ENCODE measurements at places on chromosomes 6 and 20.

- no peak for DNase-seq
Observed at GRCh38 chr6:47780510-47781356, 1.1 kb upstream of the OPN5 start.

DNA sequence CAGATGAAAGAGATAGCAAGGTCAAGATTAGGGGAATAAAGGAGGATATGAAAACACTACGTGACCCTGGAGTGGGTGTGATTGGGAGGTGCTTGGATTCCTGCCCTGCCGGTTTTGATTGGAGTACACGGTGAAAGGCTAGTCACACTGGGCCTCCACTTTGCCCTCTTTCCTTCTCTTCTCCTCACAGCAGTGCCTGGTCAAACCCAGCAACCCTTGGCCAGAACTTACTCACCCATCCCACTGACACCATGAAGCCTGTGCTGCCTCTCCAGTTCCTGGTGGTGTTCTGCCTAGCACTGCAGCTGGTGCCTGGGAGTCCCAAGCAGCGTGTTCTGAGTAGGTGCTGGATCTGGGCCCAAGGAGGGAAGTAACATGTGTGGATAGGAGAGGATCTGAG, at the start of gene WFDC13:
WFDC13 (plus strand) TSS at position 166 of the 400 bp plus-strand sequence; CDS start at position 252, 86 bp downstream.
- DNase-seq = no peak

DNA sequence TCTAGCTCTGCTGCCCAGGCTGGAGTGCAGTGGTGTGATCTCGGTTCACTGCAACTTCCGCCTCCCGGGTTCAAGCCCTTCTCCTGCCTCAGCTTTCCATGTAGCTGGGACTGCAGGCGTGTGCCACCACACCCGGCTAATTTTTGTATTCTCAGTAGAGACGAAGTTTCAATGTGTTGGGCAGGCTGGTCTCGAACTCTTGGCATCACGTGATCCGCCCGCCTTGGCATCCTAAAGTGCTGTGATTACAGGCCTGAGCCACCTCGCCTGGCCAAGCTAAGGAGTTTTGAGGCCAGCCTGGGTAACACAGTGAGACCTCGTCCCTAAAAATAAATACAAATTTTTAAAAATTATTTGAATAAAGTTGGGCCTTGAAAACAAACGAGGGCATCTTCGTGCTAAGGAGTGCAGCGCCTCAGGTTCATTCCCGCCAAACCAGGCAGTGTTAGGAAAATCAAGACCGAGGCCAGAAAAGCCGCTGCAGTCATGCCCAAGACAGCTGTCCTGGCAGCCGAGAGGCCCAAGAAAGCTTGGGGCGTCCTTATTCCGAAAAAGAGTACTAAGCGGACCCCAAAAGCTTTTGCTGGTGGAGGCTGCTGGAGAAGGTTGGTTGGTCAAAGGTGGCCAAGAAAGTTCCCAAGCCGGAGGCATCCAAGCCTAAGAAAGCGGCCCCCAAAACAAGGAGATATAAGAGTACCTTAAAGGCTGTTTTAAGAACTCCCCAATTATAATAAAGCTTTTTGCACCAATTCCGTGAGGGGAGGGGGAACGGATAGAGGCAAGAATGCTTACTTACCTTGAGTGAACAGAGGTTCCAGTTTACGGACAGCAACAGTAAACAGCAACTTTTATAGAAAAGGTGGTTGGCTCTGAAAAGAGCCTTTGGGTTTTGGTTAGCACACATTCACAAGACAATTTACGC, 109.0 kb downstream of the HFE start:
- no peak for DNase-seq

DNA sequence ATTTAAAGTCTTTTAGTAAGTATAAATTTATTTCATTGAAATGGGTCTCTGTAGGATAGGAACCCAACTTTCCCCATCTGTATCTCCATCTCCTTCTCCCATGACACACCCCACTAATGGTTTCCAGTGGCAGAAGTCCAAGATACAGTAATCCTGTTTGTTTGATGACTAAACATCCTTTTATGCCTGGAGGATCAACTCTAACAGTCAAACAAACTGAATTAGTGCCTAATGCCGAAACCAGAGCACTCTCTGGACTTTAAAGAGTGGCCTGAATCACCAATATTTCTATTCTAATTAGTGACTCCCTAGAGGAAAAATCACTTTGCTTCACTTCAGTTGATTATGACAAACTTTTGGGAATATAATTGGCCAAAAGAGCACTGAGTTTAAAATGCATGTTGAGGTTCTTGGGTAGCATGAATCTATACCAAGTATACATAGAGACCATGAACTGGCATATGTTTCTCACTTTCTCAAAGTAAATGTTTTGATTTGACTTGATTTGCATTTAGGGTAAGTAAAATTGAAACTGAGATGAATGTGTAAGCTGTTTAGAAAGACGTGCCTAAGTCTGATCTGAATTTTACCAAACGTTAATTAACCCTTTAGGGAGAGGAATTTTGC, 776.4 kb upstream of the NRSN1 start:
- no peak for DNase-seq

GRCh38 chr20:37329481-37330165, 16.3 kb upstream of the SRC start:
- no peak for DNase-seq

GRCh38 chr20:57815405-57815804, 105.6 kb upstream of the PMEPA1 start:
- no peak for DNase-seq

DNA sequence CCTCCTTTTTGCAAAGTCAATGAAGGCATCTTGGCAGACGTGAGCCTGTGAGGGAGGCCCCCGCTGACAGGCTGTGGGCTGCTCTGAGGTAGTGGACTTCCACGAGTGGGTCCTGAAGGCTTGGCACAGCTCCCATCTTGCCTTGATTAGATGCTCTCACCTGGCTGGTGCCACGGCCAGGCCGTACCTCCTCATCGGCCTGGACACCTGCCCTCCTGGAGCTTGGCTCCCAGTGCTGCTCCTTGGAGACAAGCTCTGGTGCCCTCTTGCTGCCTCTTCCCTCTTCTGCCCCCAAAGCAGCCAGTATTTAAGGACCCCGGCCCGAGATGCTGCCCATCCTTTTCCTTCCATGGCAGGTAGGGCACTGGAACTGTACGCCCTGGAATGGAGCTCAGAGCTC, 93.5 kb downstream of the ERMARD start:
- DNase-seq = no peak

GRCh38 chr6:135419162-135419561, 78.4 kb downstream of the AHI1 start:
- no peak for DNase-seq

DNA sequence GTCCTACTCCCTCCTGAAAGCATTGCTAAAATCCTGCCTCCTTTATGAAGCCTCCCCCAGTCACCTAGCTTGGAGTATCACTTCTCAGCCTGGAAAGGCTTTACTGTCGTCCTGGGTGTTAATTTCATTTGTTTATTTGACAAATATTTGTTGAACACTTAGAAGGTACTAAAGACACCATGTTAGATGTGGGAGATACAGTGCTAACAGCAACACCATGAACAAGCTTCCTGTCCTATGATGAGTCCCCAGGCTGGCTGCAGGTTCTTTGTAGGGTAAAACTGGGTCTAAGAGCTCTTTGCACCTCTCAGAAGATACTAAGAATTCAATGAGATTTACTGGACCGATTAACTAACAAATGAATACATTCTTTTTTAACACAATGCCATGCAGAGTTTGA, 109.2 kb upstream of the TMEM170B start:
- DNase-seq = no peak

DNA sequence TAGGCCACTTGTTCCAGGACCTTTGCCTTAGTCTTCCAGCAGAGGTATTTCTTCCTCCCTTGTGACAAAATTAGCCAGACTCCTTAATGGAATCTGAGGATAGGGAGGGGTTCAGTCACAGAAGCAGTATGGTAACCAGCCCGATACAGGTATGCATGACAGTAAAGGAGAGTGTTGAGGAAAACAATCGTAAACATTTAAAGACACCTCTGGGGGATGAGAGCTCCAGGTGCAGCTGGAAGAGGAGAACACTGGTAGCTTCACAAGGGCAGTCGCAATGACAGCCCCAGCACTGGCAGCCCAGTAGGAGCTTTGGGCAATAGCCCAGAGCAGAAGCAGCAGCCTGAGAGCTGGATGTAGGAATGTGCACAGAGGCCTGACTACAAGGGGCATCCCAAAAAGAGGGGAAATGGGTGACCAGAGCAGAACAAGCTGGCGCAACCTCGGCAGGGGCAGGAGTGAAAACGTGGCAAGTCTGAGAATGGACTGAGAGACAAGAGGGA, 344.9 kb upstream of the JAG1 start:
- DNase-seq = no peak

GRCh38 chr6:101992286-101992685, 598.8 kb downstream of the GRIK2 start:
- DNase-seq = no peak

GRCh38 chr6:126038234-126038633, 51.9 kb downstream of the TRMT11 start:
- no peak for DNase-seq

DNA sequence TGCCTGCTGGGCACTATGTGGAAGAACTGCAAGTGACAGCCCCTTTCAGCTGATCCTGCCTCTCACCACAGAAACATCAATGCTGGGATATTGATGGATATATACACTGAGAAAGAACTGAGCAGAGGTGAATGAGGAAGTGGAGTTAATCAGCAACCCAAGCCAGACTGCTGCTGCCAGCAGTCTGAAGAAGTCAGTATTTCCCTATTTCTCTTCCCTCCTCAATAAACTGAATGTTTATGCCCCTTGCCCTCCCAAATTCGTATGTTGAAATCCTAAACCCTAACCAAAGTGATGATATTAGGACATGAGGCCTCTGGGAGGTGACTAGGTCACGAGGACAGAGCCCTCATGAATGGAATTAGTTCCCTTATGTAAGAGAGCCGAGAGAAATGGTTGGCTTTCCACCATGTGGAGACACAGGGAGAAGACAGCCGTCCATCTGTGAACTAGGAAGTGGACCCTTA, 76.3 kb downstream of the CDK19 start:
- DNase-seq = no peak

DNA sequence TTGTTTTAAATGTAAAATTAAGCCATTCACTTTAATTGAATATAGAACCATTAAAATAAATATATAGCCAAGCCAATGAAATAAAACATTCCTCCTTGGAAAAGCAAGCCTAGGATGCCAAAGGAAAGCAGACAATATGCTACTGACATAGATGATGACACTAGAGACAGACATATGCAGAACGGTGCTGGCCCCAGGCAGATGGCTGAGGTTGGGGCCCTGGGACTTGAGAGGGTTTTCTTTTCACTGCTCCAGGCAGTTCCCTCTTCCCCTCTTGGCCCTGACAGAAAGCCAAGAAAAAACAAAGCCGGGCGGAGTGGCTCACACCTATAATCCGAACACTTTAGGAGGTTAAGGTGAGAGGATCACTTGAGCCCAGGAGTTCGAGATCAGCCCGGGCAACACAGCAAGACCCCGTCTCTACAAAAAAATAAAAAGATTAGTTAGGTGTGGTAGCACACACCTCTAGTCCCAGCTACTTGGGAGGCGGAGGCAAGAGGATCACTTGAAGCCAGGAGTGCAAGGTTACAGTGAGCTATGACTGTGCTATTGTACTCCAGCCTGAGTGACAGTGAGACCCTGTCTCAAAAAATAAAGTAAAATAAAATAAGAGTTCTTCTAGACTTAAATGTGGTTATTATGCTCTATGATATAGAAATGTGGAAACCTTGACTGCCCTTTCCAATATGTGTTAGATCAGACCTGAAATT, 31.2 kb downstream of the FASTKD5 start:
- DNase-seq = no peak

DNA sequence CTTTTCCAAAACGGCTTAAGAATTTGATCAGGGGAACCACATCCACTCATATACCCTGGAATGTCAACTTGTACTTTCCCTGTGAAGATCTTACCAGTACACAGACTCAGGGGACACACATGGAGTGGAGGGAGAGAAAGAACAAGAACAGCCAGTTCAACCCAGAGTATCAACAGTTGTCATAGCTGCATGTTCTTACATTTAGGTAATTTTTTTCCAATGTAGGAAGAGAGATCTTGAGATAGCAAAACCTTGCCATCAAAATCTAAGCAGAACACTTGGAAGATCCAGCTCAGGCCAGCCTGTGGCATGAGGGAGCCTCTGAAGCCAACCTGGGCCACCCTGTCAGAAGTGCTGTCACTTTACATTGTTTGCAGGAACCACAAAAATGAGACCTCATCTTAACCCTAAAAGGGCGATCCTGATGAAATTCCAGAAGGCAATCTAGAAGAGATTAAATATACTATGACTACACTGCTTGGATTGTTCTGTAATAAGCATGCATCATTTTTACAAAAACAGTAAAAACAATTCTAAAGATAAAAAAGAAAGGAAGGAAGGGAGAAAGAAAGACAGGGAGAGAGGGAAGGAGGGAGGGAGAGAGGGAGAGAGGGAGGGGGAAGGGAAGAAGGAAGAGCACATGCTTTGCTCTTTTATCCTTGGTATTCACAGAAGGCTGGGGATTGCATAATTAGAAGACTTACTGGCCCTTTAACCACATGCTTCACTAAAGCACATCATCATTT, 124.7 kb upstream of the TCF21 start:
- DNase-seq = no peak

- DNase-seq = no peak
Observed at GRCh38 chr20:50152394-50153152, 950 bp downstream of the PEDS1 start.

Measured in progenitor cell of endocrine pancreas (in vitro differentiated cells).